NCI-H460 (cell line): ENCODE measurements at places on chromosomes 1 and 21.

DNA sequence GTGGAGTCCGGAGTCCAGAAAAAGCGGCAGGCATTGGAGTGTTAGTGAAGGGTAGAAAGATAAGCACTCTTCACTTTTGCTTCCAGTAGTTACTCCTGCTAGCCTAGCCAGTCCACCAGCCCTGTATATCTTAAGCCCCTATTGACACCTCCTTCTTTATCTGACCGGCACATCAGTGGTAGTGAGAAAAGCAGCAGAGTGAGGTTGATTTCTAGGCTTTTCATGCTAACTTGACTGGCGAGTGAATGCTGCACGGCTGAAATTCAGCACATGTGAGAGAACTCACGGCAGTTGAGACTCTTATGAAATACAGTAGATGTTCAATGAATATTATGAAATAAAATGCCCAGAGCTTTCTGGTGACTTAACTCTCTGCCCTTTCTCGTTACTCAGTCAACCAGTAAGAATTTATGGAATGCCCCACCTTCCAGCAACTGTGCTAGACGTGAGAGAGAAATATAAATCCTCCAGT lies 128.2 kb downstream of the CACHD1 start:
- DNase-seq = peak; percentile 29

GRCh38 chr1:209405183-209405814 lies 178.2 kb upstream of the CAMK1G start:
- DNase-seq = no peak

DNA sequence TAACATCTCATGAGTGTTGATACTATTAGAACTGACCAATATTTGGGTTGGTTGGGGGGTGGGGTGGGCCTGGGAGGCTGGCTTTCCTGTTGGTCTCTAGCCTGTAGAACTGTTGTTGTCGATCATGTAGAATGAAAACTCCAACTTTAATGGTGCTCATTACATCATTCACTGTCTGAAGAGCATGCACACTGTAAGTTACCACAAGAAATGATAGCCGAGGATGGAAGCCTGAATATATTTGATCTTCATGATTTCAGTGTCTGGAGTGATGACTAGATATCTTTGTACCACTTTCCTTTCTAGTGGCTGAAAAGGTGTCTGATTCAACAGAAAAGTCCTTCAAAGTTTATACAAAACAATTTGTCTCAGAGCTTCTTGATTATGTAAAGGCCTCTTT lies 123.6 kb downstream of the XCL2 start:
- DNase-seq = no peak

DNA sequence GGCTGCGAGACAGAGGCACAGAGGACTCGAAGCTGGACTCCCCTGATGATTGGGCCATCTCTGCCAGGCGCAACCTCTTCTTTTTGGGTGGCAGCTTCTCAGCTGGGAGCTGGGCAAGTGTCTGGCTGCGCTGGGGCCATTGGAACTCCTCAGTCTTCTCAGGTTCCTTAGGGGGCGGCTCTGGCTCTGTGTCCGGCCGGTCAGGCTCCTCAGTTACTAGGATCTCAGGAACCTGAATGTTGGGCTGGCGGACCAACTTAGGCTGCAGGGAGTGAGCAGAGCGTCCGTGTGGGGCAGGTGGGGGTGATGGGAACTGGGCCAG lies 97.5 kb upstream of the EDN2 start:
- no peak for DNase-seq

DNA sequence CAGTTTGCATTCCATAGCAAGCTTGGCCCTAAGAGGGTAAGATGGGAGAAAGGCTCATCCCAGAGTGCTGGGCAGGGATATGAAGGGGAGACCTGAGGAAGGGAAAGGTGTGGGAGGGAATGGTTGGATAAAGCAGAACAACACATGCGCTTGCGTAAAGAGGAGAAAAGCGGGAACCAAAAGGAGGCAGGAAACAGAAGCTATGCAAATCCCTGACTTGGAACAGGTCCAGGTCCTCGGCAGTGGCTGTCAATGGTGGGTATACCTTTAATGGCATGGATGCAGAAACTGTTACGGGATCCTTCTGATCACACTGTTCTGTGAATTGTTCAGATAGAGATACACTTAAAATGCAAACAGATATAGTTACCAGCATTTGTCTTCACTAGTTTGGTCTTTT lies 455.6 kb downstream of the SIPA1L2 start:
- DNase-seq = no peak

GRCh38 chr21:42254083-42254482 lies 35.1 kb downstream of the ABCG1 start:
- DNase-seq = no peak

DNA sequence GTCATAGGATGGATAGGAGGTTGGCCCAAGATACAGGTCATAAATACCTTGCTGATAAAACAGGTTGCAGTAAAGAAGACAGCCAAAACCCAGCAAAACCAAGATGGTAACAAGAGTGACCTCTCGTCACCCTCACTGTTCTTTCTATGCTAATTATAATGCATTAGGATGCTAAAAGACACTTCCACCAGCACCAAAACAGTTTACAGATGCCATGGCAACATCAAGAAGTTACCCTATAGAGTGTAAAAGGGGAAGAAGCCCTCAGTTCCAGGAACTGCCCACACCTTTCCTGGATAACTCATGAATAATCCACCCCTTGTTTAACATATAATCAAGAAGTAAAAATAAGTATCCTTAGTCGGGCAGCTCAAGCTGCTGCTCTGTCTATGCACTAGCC lies 671.9 kb downstream of the PTPRC start:
- DNase-seq = no peak

DNA sequence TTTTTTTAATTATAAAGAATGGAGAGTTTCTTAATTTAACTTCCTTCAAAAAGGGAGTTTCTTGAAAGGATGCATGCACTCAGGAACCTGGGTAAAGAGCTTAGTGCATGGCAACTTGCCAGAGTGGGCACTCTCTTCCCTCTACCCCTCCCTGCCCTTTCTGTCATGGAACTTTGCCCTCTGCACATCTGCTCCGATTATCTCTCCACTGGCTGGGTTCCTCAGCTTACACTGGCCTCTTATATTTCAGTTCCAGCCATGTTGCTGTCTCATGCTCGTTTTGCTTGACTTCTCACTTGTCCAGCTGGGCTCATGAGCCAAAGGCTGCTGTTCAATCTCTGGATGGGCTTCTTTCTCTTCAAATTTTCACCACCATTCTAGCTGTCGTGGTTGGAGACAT lies 87.0 kb downstream of the NCAM2 start:
- DNase-seq = no peak

GRCh38 chr1:9340172-9340854 lies 47.6 kb downstream of the SPSB1 start:
- DNase-seq = no peak

DNA sequence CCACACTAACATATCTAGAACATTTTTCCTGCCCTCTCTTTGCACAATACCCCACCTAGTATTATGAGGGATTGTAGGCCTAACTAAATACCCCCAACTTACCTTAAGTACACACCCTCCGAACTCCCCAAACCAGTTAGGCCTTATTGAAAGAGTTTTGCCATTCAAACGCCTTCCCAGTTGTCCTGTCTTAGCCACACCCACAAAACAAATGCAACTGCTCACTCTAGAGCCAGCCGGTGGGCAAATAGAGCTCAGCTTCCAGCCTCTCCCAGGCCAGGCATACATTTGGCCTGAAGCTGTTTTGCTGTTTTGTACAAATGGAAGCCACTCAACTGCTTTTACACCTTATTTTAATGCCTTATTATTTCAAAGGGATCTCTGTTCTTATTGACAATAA lies 224.2 kb upstream of the RUNX1 start:
- DNase-seq = no peak

- no peak for DNase-seq
Measured at GRCh38 chr1:242448910-242449645, 75.4 kb downstream of the PLD5 start.

DNA sequence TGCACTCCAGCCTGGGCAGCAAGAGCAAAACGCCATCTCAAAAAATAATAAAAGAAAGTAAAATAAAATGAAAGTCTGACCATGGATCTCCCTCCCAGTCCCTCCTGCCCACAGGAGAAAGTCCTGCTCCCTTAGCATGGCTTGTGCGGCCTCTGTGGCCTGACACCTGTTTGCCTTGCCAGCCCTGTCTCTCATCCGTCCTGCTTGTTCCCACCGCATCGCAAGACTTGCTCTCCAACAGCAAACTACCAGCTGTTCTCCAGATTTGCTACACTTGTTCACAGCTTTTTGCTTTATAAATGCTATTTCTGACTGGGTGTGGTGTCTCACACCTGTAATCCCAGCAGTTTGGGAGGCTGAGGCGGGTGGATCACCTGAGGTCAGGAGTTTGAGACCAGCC lies 2.7 kb downstream of the ETV3L start:
- no peak for DNase-seq

DNA sequence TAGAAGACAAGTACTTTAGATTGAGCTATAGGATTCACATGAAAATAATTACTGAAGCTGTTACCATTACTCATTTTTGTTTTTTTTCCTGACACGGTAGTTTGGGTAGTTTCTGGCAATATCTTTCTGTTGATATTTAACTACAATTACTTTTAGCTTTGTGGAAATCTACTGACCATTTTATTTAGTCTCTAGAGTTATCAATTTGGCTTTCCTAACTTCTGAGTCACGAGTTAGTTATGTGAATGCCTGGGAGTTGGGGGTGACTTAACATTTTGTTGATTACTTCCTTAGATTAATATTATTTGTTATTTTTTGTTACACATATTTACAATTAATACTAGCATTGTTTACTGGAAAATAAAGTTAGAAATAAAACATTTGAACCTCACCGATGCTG lies 160.6 kb downstream of the HMCN1 start:
- DNase-seq = no peak

DNA sequence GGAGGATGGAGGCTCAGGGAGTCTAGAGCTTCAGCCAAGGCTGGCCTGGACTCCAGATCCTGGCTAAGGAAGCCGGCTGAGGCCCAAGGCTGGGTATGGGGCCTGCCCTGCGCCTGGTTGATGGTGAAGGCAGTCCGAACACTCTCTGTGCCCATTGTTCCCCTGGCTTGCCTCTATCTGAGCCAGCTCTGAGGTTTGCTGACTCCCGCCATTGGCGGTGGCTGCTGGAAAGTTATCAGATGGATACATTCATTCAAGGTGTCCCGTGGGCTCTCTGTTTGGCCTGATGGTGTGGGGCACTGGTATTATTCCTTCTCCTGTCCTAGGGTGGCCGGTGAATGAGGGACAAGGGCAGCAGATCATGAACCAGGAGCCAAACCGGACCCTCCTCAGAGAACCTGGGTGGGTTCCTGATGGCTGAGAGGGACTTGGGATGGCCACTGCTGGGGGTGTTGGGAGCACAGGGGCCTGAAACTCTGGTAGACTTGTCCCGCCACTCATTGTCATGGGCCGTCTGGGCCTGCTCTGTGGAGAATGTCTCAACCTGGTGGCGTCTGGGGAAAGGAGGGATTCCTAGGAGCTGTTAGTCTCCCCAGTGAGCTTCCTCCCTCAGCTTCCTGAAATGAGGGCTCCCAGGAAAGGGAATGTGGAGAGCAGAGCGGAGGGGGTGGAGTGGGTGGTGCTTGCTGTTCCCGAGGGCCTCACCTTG lies 22.2 kb downstream of the SLC26A9 start:
- no peak for DNase-seq

- no peak for DNase-seq
Measured at GRCh38 chr1:234313171-234313570, 60.1 kb upstream of the COA6 start.

DNA sequence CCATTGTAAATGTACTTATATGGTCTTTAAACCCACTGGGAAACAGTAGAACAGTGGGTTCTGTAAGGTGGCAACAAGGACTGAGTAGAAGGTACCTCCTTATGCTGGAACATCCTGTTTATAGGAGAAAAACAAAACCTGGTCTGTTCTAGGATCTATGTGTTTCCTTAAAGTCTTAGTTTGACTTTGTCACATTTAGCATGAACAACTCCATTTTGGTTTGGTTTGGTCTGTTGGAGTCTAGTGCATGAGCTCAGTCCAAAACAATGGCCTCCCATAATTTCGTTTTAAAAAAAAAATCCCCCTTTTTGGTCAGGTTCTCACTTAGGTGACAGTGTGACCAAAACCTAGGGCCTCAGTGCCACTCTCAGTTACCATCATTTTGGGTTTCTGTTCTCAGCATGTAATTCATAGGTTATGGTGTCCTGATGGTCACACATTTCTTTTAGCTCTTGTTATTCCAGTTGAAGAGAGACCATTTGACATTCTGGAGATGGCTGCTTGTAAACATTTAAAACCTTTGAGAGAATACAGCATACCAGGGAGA lies 66.4 kb upstream of the IL12RB2 start:
- DNase-seq = no peak
